ENCODE measurements at places on chromosomes 5 and 9.

GRCh38 chr9:120528829-120529228 lies 51.1 kb downstream of the CDK5RAP2 start:
- DNase-seq: no peak

DNA sequence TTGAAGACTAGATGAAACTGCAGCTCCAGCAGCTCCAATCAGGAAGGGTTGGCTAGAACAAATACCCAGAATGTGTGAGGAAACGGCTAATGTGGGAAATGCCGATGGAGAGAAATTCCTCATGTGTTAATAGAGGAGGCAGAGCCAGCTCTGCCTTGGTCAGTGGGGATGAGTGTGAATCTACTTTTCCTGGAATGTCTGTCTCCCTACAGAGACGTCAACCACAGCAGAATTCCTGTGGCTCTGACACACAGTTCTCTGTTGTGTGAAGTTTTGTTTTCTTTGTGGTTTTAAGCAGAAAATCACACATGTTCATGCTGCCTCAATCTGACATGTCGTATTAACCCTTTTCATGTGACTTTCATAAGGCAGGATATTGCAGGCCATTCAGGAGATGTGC lies 476.6 kb upstream of the WWC1 start:
- no peak for DNase-seq

DNA sequence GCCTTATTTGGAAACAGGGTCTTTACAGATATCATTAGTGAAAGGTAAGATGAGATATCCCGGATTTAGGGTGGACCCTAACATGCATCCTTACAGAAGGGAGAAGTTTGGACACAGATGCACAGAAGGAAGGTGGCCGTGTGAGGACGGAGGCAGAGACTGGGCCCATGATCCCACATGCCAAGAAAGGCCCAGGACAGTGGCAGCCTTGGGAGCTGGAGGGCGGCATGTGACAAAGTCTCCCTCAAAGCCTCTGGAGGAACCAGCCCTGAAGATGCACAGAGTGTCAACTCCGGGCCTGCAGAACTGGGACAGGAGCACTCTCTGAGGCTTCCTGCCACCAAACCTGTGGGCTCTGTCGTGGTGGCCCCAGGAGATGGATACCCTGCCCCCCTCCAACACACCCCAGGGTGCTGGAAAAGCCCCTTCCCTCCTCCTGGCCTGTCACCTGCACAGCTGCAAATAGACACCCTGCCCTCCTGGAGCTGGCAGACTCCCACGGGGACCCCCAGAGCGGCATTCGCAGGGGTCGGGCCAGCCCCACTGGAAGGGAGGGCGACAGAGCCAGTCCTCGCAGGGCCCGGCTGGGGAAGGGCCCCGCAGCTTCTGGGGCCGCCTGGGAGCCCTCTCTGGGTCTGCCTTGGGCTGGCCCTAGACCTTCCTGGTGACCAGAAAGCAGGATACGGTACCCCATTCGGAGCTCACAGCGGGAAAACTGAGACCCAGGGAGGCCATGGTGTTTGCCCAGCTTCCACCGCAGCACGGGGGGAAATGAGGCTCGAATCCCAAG lies 7.9 kb downstream of the NACC2 start:
- no peak for DNase-seq

GRCh38 chr9:112011051-112011620 lies 114.5 kb downstream of the UGCG start:
- no peak for DNase-seq

- no peak for DNase-seq
Measured at GRCh38 chr5:144024545-144024944, 145.9 kb downstream of the YIPF5 start.

GRCh38 chr5:120297616-120298015 lies 166.5 kb upstream of the PRR16 start:
- DNase-seq: no peak

GRCh38 chr5:10946050-10946449 lies 185.0 kb upstream of the DAP start:
- DNase-seq: no peak

GRCh38 chr5:161602736-161603135 lies 56.2 kb upstream of the GABRB2 start:
- DNase-seq: no peak

DNA sequence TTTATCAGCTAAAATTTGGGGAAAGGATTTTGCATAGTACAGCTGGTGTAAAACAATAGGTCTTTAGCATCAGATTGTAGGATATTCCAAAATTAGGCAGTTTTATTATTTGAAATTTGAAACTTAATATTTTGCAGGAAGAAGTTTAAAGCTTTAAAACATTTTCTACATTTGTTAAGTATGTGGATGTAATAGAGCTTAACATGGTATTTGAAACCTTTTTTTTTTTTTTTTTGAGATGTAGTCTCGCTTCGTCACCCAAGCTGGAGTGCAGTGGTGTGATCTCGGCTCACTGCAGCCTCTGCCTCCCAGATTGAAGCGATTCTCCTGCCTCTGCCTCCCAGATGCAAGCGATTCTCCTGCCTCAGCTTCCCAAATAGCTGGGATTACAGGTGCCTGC lies 2.9 kb downstream of the DENND4C start:
- no peak for DNase-seq

DNA sequence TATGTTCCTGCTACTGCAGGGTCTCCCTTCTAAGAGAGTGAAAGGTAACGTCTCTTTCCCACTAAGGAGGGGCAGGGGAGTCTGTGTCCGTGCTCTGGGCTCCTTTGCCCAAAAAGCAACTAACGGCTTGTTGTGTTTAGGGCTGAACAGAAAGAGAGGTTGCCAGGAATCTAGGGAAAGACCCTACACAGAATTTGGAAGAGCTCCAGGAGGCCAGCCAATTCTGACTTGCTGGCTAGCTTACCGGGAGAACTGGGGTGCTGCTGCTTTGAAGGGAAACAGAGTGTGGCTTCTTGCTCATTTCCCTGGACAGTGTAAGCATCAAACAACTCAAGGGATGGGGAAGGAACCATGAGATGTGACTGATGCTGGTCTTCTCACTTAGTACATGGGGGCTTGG lies 176.1 kb downstream of the GADD45G start:
- no peak for DNase-seq

GRCh38 chr5:159758189-159758588 lies 158.1 kb upstream of the ADRA1B start:
- DNase-seq: no peak

DNA sequence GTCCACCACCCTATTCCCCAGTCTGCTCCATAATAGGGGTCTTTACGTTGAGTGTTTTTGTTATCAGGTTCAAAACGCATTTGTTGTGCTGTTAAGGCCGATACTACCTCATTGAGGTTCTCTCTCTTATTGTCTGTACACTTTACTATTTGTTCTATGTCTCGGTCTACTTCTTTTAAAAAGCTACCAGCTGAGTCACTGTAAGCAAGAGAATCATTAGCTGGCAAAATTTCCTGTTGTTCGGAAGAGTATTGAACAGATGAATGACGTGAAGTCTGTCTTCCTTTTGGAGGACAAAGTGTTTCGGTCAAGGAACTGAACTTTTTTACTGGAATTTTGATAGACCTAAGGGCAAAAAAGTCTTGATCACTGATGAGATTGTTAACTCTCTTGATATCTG lies 10.3 kb downstream of the LYSMD3 start:
- DNase-seq: no peak

DNA sequence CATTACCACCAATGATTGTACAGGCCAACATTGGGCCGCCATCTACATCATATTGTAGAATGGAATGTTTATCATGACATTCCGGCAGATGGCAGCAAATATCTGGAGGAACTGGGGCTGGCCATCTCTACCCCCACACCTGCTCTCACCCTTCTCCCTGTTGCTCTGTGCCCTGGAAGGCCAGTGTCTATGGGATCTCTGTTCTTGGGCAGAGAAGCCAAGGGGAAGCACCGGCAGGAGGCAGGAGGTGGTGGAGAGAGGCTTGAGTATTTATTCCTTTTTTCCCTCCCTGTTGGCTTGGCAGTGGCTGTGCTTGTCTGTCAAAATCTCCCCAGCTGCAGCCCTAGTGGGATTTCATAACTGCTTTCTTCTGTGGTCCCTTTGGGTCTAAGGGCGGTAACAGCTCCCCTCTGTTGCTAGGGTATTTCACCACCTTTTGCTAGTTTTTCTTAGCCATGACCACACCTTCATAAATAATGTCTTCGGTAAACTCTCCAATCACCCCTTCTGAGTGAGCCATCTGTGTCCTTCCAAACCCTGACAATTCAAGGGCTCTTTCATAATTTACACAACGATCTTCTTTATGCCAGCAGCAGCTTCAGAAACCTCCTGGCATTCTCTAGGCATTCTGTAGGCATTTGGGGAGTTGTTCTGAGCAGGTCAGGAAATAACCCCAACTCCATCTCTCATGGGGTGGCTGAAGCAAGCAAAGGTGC lies 225.8 kb downstream of the MELK start:
- no peak for DNase-seq

DNA sequence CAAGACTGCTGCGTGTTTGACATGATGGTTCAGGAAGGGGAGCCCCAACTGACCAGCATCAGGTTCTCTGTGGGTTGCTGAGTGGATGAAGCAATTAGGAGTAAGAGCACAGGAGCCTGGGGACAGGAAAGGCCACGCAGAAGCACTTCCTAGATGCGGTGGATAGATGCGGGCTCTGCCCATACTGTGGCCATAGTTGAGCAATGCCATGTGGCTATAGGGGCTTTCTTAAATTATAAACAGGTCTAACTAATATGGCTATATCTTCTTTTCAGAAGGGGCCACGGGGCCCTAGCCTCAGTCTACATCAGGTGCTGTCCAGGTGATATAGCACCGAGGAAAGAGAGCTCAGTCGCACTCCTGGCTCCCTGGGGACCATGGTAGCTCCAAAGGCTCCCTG lies 198.6 kb downstream of the GADD45G start:
- no peak for DNase-seq

DNA sequence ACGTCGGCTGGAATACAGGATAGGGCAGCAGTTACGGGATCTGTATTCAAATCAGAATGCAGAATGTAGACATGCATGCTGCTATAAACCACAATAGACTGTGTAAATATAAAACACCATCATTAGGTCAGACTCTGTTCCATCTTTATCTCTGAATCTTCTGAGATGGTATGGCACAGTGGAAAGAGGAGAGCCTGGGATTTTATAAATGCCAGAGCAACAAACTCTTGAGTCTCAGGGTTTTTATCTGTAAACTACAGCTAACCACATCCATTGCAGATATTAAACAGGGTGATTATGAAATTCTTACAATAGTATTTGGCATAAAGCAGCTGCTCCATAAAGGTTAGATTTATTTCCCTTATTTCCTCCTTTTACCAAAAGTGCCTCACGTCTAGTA lies 108.7 kb downstream of the ZDHHC21 start:
- DNase-seq: no peak

GRCh38 chr5:39755986-39756385 lies 331.2 kb upstream of the DAB2 start:
- DNase-seq: no peak

GRCh38 chr9:96376891-96377874 lies 6.3 kb downstream of the SLC35D2 start:
- no peak for DNase-seq

DNA sequence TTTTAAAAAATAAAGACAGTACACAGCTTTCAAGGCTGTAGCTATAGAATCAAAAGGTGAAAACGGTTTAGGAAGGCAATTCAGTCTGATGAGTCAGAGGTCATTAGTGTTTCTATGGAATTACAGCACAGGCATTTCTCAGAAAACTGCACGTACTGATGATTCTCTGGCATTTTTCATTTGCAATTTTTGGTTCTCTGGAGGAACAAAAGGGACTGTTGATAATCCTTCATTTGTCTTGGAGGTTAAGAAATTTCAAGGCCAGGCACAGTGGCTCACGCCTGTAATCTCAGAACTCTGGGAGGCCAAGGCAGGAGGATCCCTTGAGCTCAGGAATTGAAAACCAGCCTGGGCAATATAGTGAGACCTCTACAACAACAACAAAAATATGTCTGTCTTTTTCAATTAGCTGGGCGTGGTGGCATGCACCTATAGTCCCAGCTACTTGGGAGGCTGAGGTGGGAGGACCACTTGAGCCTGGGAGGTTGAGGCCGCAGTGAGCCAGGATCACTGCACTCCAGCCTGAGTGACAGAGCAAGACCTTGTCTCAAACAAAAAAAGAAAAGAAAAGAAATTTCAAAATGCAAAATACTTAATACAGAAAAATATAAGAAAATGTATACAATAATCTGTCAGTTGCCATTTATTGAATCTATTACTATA lies 27.3 kb downstream of the NR6A1 start:
- DNase-seq: no peak

- no peak for DNase-seq
Measured at GRCh38 chr5:119287547-119288111, 68.2 kb upstream of the TNFAIP8 start.

DNA sequence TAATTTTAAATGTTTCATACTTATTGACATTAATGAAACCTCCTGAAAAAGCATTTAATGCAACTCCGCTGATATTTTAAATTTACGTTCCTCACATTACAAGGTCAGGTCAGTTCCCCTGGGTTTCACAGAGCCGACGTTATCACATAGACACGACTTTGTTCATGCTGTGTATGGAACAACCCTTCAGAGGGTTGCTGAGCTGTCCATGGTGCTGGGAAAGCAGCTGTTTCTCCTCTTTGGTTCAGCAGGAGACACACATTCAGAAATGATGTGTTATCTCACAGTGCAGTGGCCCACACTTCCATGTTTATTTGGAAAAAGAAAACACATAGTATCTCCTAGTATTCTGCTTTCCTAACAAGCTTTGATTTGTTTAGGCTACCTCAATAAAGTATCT lies 53.5 kb downstream of the PPP2R2B start:
- no peak for DNase-seq

- no peak for DNase-seq
Measured at GRCh38 chr5:147310059-147310704, 75.4 kb downstream of the STK32A start.

GRCh38 chr9:728535-728934 lies 113.0 kb upstream of the DMRT1 start:
- DNase-seq: no peak

GRCh38 chr9:91943478-91944470 lies 6.3 kb downstream of the ROR2 start:
- no peak for DNase-seq

DNA sequence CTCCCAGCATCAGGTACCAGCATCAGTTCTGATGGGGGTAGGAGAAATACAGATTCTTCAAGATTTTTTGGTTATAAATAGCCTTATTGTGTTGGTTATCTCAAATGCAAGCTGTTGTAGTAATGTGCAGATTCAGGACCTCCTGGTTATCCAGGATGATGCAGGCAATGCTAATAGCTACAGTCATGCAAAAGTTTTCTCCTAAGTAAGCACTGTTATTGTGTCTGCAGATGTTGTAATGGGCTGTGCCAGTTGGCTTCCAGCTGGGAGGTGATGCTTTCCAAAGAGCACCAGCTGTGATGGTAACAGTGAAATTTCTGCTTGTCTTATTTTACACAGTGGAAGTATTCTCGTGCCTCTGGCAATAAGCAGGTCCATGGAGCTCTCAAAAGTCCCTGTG lies 719.2 kb upstream of the CTNND2 start:
- no peak for DNase-seq

Measured in naive thymus-derived CD8-positive, alpha-beta T cell (primary cell).